ENCODE measurements at places on chromosomes 13 and 19.
A peak's percentile ranks its signal among the peaks of the same experiment; 100 is the strongest.

GRCh38 chr13:100537951-100538462 lies 50.6 kb downstream of the GGACT start:
- DNase-seq, result no peak

DNA sequence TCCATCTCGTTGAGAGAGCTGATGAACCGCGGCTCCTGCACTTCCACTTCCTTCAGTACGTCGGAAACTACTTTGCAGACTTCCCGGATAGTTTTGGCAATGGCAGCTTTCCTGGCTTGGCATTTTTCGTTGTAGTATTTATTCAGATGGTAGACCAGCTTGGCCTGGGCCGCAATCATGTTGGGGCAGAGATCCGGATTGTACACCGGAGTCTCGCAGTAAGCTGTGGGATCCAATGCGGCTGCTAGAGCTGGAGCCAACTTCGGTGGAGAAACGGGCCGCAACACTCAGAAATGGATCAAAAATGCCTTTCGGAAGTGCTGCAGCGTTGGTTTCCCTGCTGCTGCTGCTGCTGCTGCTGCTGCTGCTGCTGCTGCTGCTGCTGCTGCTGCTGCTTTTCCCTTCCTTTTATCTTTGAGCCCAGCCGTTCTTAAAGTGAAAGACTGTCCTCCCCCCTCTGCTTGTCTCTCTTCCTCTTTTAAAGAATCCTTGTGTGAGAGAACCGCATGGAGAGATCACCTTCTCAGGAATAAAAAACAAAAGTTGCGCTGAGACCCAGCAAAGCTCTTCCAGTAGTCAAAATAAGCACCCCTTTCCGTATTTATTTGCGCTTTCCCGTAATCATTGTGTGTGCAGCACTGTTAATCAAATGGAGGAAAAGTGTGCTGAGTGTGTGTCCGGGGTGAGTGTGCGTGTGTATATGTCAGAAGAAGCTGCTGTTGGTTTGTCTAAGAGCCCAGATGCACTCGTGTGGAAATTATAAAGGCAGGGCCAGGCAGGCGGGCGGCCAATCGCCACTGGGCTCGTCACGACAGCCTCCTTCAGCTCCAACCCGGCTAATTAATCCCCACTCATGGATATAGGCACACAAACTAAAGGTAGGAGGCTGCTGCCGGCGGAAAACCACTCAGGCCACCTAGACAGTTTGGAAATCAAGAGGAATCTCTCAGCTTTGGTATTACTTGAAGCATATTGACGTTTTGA lies at the start of gene MAB21L1:
MAB21L1 (minus strand) TSS at position 730 of the 984 bp plus-strand sequence; CDS start at position 179, 551 bp downstream.
- DNase-seq, result no peak

- no peak for DNase-seq
Measured at GRCh38 chr19:12792853-12793289, 1.6 kb downstream of the JUNB start.

DNA sequence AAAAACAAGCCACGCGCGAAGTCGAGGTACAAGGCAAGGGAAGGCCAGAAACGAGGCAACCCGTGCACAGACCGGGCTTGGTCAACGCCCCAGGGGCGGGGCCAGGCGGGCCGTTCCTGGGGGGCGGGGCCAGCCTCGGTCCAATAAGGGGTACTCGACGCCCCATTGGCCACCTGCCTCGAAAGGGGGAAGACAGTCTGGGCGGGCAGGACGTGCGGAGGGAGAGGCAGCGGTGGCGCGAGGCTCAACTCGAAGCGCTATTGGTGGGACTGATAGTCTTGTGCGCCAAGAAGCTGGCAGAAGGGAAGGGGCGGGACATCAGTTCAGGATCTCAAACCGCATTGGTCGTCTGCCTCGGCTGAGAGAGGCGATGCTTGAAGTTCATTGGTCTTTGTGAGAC lies at the start of gene LYPD4:
LYPD4 (minus strand) TSS at position 83 of the 400 bp plus-strand sequence. CDS start 5,398 bp downstream, outside the sequence.
- no peak for DNase-seq

DNA sequence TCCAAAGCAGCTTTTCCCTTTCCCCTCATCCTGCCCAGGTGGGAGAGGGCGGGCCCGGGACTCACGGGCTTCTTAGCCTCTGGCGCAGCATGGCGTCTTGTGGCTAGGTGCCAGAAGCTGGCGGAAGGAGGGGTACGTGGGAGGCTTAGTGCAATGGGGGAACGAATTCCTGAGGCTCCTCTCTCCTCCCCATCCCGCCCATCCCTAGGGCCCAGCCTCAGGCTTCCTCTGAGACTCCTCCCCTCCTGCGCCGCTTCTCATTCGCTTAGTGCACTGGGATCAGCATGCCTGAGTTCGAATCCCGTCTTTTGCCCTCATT lies 297.8 kb downstream of the ZNF536 start:
- no peak for DNase-seq

- DNase-seq, result no peak
Measured at GRCh38 chr19:39412867-39413271, 400 bp downstream of the PLEKHG2 start.

DNA sequence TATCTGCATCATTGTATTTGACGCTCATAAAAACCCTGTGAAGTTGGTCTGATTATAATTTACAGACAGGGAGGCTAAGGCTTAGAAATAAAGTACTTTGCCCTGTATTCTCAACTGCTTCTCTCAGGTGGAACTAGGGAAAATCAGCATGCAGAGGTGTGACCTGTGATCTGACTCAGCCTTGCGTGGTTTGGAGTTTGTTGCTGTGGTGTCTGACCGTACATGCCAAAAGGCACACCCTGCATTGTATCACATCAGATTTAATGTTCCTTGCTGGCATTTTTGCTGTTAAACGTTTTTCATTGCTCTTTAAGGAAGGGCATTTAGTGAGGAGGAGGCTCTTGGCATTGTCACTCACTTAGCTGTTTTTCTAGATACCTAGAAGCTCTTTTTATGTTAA lies 58.8 kb upstream of the C1QTNF9B start:
- DNase-seq, result no peak

DNA sequence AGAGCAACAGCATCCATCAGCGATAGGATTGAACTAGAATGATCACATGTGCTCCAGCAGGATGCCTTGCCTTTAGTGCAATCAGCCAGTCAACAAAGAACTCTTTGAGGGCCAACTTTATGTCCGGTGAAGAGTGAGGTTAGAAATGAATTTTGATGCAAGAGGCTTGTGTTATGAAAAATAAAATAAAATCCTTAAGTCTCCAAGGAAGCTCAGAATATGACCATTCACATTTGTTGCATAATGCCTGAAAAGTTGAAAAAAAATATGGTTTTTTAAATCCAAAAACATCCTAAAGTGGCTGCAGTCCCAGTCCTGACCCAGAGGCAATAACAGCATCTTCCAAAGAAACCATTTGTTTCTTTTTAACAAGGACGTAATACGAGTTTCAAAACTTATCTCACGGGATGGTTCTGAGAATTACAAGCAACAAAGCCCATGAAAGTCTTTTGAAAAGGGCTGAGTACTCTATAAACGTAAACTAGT lies 61.3 kb downstream of the DCLK1 start:
- DNase-seq, result no peak

- DNase-seq, result no peak
Measured at GRCh38 chr19:6587998-6588507, 2.9 kb downstream of the CD70 start.

GRCh38 chr19:16262618-16263017 lies 62.0 kb upstream of the KLF2 start:
- DNase-seq, result no peak

DNA sequence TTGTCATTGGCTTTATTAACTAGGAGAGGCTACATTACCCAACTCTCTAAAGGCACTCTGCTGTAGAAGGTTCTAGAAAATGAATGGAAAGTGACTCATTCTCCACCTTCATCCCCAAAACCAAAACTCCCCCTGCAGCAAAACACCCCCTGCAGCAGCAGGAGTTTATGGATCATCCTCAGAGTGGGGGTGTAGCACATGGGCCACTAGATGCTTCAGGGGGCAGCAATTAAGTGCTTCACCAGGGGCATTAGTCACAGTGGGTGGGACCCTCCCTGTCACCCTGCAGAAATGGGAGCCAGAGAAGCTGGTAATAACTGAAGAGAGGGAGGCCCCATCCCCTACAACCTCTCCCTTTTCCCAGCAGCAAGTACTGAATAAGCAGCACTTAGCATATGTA lies 64.5 kb upstream of the MED4 start:
- no peak for DNase-seq

DNA sequence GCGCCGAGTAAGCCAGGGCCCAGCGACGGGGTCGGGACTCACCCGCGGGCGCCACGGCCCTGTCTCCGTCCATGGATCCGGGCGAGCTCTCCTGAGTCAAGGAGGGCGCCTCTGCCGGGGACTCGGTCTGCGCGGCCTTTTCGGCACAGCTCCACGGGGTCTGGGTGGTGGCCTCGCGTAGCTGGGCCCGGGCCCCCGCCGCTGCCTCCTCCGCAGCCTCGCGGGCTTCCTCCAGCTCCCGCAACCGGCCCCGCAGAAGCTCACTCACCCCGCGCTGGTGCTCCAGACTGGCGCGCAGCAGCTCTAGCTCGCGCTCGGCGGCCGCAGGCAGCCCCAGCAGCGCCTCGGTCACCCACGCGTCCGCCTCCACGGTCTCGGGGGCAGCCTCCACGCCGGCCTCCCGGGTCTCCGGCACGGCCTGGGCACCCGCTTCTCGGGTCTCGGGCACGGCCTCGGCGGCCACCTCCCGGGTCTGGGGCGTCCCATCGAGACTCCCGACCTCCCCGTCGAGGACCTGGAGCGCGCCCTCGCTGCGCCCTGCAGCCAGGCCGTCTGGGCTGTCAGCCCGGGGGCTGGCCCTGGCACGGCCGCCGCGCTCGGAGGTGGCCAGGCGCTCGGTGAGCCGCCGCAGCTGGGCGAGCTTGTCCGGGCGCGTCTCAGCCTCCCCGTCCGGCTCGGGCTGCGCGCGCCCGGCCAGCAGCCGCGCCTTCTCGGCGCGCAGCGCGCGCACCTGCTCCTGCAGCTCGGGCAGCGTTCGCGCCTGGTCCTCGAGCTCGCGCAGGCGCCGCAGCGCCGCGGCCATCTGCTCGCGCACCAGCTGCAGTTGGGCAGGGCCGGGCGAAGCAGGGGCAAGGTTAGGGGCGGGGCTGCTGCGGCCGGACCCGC lies 8.4 kb downstream of the KANK3 start:
- DNase-seq, result peak; percentile 15

DNA sequence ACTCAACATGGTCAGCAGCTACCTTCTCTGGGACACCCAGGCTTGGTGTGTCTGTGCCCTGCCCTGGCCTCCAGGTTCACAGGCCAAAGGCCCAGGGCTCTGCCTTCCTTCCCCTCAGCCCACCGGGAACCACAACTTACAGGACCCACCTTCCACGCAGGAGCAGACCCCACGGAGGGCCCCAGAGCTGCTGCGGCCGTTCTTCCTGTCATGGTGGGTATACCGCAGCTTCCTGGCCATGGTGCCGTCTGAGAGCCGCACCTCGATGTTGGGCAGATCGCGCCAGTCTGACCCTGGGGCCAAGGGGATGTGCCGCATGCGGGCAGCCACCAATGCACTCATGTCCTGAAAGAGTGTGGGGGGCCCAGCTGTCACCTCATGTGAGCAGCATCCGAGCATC lies 17.2 kb upstream of the EIF3G start:
- DNase-seq, result no peak

DNA sequence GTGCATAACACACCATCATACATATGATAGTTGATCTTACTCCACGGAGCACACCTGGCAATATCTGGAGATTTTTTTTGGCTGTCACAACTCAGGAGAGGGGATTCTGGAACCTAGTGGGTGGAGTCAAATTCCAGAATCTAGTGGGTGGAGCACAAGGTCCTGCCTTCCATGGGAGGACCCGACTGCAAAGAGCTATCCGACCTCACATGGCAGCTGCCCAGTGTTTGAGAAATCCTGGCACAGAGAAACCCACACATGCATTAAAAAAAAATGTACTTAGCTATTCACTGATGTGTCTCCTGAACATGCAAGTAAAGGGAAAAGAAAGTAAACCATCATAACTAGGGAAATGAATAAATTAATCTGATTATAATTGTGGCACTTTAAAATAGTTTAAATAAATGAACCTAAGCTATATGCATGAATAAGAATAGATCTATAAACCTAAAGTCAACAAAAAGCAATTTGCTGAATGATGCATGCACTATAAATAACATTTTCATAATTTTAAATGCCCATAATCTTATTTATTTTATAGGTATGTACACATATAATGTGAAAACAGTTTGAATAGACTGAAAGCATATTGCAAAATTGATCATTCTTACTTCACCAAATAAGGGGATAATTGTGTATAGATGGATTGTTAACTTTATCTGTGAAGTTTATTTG lies 300.3 kb downstream of the MYO16 start:
- no peak for DNase-seq

DNA sequence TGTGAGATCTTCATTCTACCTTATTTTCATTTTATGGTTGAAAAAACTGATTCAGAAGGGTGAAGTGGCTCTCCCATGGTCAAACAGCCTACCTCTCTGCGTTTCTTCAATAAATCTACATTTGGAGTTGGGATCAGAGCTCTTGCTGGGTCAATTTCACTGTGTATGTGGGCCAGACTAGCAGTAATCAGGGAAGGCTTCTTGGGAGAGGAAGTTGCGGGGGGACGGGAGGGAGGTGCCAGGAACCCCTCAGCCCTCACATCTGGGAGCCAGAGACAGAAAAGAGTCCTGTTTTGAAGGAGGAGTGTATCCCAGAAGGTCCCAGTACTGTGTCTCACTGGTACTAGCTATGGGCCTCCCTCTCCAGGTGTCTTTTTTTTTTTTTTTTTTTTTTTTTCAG lies 934 bp downstream of the KXD1 start:
- DNase-seq, result no peak

DNA sequence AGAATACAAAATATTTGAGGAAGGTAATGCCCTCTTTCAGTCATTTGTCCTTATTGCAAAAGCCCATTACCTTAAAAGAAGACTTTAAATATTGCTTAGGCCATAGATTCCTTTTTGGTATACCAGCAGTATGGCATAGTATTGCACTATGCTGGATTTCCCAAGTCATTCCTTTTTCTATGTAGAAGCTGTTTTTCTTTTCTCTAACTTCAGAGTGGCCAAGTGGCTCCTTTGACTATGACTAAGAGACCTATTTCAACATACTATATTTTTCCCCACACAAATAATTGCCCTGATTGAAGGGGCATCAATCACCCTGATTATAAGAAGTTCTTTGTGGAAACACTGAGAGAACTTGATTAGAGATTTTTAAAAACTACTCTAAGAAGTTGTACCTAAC lies 68.6 kb downstream of the UFM1 start:
- no peak for DNase-seq

- DNase-seq, result no peak
Measured at GRCh38 chr19:3603121-3603811, 3.4 kb downstream of the TBXA2R start.

DNA sequence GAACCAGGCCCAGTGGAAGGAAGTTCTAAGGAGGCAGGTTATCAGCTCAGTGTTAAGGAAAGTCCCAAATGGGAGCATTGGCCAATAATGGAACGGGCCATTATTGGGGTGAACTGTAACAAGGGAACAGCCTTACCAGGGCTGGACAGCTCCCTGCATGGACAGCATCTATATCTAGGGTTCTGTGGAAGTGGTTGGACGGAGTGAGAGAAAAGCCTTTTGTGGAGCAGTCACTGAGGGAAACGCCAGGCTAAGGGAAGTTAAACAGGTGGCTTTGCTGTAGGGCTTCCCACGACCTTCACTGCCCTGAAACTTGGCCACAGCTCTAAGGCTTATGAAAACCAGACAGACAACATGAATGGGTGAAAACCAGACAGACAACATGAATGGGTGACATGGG lies 17.0 kb downstream of the POU2F2 start:
- no peak for DNase-seq

GRCh38 chr13:72303941-72304746 lies 423.3 kb downstream of the MZT1 start:
- no peak for DNase-seq
